ENCODE measurements at places on chromosomes 5 and 9.

DNA sequence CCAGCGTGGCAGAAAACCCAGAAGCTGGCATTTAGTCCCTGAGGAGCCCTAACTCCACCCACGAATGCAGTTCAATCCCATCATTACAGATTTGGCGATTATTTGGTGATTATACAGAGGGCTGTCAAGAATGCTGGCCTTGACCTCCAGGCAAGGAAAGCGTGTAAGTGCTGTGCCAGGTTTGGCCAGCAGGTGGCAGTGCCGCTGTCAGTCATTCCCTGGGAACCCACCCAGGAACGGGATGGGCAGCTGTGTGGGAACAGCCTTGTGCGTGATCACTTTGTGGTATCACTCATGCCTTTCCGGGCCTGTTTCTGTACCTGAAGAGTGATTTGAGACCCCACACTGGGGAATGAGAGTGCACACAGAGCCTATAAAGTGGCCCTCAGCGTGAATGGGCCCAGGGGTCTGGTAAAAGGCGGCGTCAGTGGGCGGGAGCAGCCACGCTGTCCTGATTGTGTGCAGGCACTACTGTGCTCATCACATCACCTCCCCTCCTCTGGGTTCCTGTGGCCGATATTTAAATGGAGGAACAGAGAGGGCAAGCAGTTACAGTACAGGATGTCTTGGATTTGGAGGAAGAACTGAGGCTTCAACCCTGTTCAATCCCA lies 215.6 kb downstream of the ROR2 start:
- no peak overlapping the region for H3K4me3 ChIP-seq
- peaks cover 7% of the 10 kb centered on the region for H3K27me3 ChIP-seq
- H3K27ac ChIP-seq, result no peak overlapping the region
- no peaks in the 10 kb centered on the region for H3K36me3 ChIP-seq
- DNase-seq, result peak; percentile 74
- H3K4me1 ChIP-seq, result no peaks in the 10 kb centered on the region

GRCh38 chr5:167813389-167813788 lies 478.1 kb upstream of the WWC1 start:
- no peak overlapping the region for H3K4me3 ChIP-seq
- H3K27ac ChIP-seq, result no peak overlapping the region
- H3K36me3 ChIP-seq, result no peaks in the 10 kb centered on the region
- no peaks in the 10 kb centered on the region for H3K27me3 ChIP-seq
- H3K4me1 ChIP-seq, result no peaks in the 10 kb centered on the region

GRCh38 chr9:110531776-110532175 lies 47.8 kb downstream of the SVEP1 start:
- H3K4me1 ChIP-seq, result no peaks in the 10 kb centered on the region
- H3K36me3 ChIP-seq, result no peaks in the 10 kb centered on the region
- no peaks in the 10 kb centered on the region for H3K27me3 ChIP-seq
- DNase-seq, result no peak
- H3K27ac ChIP-seq, result no peak overlapping the region

DNA sequence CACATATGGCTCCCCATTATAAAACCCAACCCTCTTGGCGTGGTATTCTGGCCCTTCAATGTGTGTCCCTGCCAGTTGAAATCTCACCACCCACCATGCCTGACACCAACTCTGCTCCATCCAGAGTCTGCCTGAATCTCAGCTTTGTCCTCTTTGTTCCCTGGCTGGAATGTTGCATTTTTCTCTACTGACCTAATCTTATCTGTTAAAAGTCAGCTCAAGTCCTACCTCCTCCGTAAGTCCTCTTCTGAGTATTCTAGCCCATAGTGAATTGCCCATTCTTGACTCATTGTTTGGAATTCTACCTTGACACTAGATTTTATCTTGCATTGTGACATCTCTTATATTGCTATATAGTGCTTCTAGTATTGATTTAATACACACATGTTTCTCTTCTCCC lies 207.1 kb upstream of the VLDLR start:
- H3K4me3 ChIP-seq, result no peak overlapping the region
- peaks cover 8% of the 10 kb centered on the region for H3K27me3 ChIP-seq
- no peaks in the 10 kb centered on the region for H3K4me1 ChIP-seq

- H3K27me3 ChIP-seq, result peaks cover 2% of the 10 kb centered on the region
- no peak overlapping the region for H3K27ac ChIP-seq
- DNase-seq, result no peak
- no peaks in the 10 kb centered on the region for H3K36me3 ChIP-seq
Measured at GRCh38 chr5:167731951-167732350, 559.5 kb upstream of the WWC1 start.

GRCh38 chr5:124342986-124343385 lies 403.5 kb downstream of the ZNF608 start:
- no peak for DNase-seq
- no peaks in the 10 kb centered on the region for H3K36me3 ChIP-seq
- H3K4me3 ChIP-seq, result no peak overlapping the region

GRCh38 chr5:7589800-7590199 lies 193.9 kb downstream of the ADCY2 start:
- H3K36me3 ChIP-seq, result no peaks in the 10 kb centered on the region
- H3K27ac ChIP-seq, result no peak overlapping the region
- H3K27me3 ChIP-seq, result no peaks in the 10 kb centered on the region
- H3K4me1 ChIP-seq, result no peaks in the 10 kb centered on the region
- DNase-seq, result no peak
- H3K4me3 ChIP-seq, result no peak overlapping the region

GRCh38 chr9:120267929-120268328 lies 312.0 kb downstream of the CDK5RAP2 start:
- H3K27me3 ChIP-seq, result peaks cover 4% of the 10 kb centered on the region
- H3K27ac ChIP-seq, result no peak overlapping the region

- no peaks in the 10 kb centered on the region for H3K4me1 ChIP-seq
- H3K27me3 ChIP-seq, result peaks cover 26% of the 10 kb centered on the region
- H3K36me3 ChIP-seq, result peaks cover 40% of the 10 kb centered on the region
- DNase-seq, result no peak
Measured at GRCh38 chr5:178941361-178941760, 363 bp downstream of the ZNF454 start.

- no peak overlapping the region for H3K4me3 ChIP-seq
- H3K27me3 ChIP-seq, result no peaks in the 10 kb centered on the region
- peak overlapping the region; percentile 77 for H3K27ac ChIP-seq
- DNase-seq, result no peak
- peaks cover 54% of the 10 kb centered on the region for H3K36me3 ChIP-seq
Measured at GRCh38 chr5:62376064-62376463, 27.6 kb downstream of the DIMT1 start.

GRCh38 chr9:137406876-137407589 lies 15.9 kb downstream of the EXD3 start:
- H3K36me3 ChIP-seq, result no peaks in the 10 kb centered on the region
- H3K4me1 ChIP-seq, result peaks cover 2% of the 10 kb centered on the region
- peak; percentile 84 for DNase-seq

DNA sequence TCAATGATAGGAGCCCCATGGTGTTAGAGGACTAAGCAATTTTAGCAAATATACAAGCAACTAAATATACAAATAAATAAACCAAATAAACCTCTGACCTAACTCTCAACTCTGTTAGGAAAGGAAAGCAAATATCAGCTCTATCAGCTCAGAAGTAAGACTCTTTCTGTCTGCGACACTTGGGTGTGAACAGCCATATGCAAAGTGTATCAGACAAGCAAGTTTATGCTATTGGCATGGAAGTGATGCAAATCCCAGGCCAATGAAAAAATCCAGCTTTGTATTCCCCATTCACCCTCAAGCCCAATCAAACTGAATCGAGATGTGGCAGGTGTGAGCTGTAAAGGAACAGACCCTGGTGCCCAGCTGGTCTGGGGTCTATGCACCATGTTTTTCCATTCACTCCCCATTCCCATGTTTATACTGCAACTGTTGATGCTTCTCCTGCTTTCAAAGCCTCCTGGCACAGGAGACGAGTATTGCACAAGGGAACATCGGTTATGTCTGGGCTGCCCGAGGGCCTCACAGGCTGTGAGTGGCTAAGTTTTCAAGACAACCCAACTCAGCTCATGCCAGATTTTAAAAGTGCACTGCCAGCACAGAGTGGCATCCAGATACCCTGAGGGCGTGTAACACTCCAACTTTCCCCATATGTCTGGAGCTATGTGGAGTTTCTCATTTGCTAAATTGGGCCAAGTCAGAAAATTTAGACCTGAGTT lies 73.1 kb downstream of the FEM1C start:
- DNase-seq, result no peak
- no peak overlapping the region for H3K27ac ChIP-seq
- H3K36me3 ChIP-seq, result no peaks in the 10 kb centered on the region
- H3K27me3 ChIP-seq, result peaks cover 12% of the 10 kb centered on the region
- no peaks in the 10 kb centered on the region for H3K4me1 ChIP-seq

GRCh38 chr5:86765778-86766502 lies 148.2 kb downstream of the COX7C start:
- no peak overlapping the region for H3K27ac ChIP-seq
- no peak overlapping the region for H3K4me3 ChIP-seq
- no peaks in the 10 kb centered on the region for H3K4me1 ChIP-seq
- H3K36me3 ChIP-seq, result no peaks in the 10 kb centered on the region

DNA sequence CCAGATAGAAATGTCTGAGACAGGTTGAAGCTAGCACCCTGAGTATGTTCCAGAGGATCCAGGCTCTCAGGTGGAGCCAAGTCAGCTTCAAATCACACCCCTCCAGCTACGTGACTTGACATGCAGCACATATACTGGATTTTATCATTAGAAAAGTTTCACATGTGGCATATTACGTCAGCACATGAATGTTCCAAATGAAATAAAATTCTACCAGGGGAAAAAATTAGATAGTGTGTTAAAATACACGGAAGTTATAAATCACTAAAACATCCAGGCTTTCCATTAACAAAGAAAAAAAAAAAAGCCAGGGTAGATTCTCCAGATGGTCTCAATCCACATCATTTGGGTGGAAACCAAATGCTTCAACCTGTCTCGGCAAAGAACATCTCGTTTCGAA lies 251.6 kb downstream of the MPDZ start:
- H3K36me3 ChIP-seq, result no peaks in the 10 kb centered on the region
- H3K27ac ChIP-seq, result no peak overlapping the region
- H3K4me3 ChIP-seq, result no peak overlapping the region

DNA sequence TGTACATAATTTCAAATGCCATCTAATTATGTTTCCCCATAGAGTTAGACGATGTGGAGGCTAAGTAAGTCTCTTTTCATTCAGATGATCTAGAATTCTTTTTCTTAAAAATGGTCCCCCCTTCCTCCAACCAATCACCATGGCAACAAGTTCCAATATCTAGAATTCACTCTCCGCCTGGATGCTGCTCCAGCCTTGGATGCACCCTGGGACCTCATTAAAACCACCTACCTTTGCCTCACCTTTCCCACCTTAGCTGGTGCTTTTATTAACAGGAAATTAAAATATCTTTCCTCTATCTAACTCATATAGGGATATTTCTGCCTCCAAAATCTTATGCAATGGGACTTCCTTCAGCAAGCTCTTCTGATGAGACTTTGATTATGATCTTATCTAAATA lies 49.0 kb downstream of the DIRAS2 start:
- no peaks in the 10 kb centered on the region for H3K36me3 ChIP-seq
- no peaks in the 10 kb centered on the region for H3K4me1 ChIP-seq
- H3K27ac ChIP-seq, result no peak overlapping the region
- no peak for DNase-seq

GRCh38 chr9:20355022-20355421 lies 267.3 kb downstream of the MLLT3 start:
- peaks cover 30% of the 10 kb centered on the region for H3K36me3 ChIP-seq
- H3K27me3 ChIP-seq, result no peaks in the 10 kb centered on the region
- peaks cover 60% of the 10 kb centered on the region for H3K4me1 ChIP-seq
- DNase-seq, result no peak
- H3K4me3 ChIP-seq, result no peak overlapping the region

DNA sequence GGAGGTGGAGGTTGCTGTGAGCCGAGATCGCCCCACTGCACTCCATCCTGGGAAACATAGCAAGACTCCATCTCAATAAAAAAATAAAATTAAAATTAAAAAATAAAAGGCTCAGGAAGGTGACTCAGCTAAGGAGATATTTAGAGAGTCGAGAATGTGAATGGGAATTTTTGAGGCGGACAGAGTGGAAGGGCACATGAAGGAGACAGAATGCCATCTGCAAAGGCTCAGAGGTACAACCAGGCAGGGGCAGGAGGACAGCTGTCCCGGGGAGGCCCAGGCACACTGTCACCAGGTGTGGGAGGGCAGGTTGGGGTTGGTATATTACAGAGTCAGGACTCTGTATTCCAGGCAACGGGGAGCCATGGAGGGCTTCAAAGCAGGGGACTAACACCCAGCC lies 35.5 kb downstream of the NTNG2 start:
- H3K4me3 ChIP-seq, result no peak overlapping the region
- H3K27ac ChIP-seq, result no peak overlapping the region
- no peak for DNase-seq
- no peaks in the 10 kb centered on the region for H3K4me1 ChIP-seq

GRCh38 chr5:14321936-14322335 lies 178.8 kb downstream of the TRIO start:
- H3K36me3 ChIP-seq, result peaks cover 5% of the 10 kb centered on the region
- no peak for DNase-seq
- no peak overlapping the region for H3K4me3 ChIP-seq
- no peaks in the 10 kb centered on the region for H3K27me3 ChIP-seq
- no peak overlapping the region for H3K27ac ChIP-seq

DNA sequence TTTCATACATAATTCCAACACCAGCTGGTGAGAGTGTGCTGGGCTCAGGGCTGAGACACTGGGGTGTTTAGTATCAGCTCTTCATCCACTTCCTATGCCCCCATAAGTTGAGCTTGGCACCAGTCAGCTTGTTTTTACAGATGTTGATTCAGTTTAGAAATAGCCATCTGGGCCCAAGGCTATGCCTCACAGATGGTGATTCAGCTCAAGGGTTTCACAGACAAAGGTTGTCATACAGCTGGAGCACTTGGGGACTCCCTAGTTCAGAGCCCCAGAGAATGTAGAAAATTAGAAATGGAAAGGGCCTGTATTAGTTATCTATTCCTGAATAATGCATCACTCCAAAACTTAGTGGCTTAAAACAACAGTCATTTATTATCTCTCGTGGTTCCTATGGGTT lies 10.3 kb upstream of the CRHBP start:
- no peak overlapping the region for H3K27ac ChIP-seq
- peaks cover 2% of the 10 kb centered on the region for H3K27me3 ChIP-seq
- H3K4me3 ChIP-seq, result no peak overlapping the region
- H3K4me1 ChIP-seq, result no peaks in the 10 kb centered on the region

GRCh38 chr9:79652598-79652997 lies 80.8 kb downstream of the TLE4 start:
- H3K27me3 ChIP-seq, result no peaks in the 10 kb centered on the region
- H3K4me3 ChIP-seq, result no peak overlapping the region
- H3K36me3 ChIP-seq, result peaks cover 12% of the 10 kb centered on the region

DNA sequence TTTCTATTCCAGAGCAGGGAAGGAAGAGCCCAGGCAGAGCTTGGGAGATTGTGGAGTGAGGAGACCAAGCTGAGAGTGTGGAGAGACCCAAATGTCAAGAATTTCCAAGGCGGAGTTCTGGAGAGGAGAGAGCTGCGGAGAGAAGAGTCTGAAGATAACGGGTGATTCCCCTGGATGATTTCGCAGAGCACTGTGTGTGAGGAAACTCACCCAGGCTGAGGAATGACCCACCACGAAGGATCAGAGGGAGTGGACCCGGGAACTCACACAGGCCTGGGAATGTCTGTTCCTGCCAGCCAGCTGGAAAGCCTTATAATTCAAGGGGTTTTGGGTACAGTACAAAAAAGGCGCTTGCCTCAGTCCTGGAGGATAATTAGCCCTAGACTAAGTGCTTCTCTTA lies 94.2 kb downstream of the WNK2 start:
- no peak overlapping the region for H3K27ac ChIP-seq
- no peaks in the 10 kb centered on the region for H3K4me1 ChIP-seq
- no peak overlapping the region for H3K4me3 ChIP-seq
- no peaks in the 10 kb centered on the region for H3K36me3 ChIP-seq
- DNase-seq, result no peak
- H3K27me3 ChIP-seq, result peaks cover 8% of the 10 kb centered on the region

GRCh38 chr9:136584934-136585333 lies 39.1 kb upstream of the NOTCH1 start:
- H3K27ac ChIP-seq, result no peak overlapping the region
- no peak overlapping the region for H3K4me3 ChIP-seq
- H3K4me1 ChIP-seq, result peaks cover 12% of the 10 kb centered on the region
- no peak for DNase-seq

All from activated CD4-positive, alpha-beta T cell treated with anti-CD3 and anti-CD28 coated beads for 36 hours (primary cell).